ENCODE measurements at places on chromosomes 7 and 10. TPM values are rescaled to one million over a fixed set of nuclear protein-coding genes. Genes with fewer than 3 reads are reported as not detected.

The HOXA6 gene
- total RNA-seq, result 0.32 TPM

The HIF1AN gene
- 6.3 TPM for total RNA-seq

The VSTM4 gene
- total RNA-seq, result 17.3 TPM

The PNLIPRP1 gene
- not detected for total RNA-seq

The C10orf62 gene
- total RNA-seq, result 0.48 TPM

The LYZL2 gene
- total RNA-seq, result not detected

The OR9A2 gene
- total RNA-seq, result 0.22 TPM

The GIMAP7 gene
- 7.1 TPM for total RNA-seq

The TAC1 gene
- total RNA-seq, result not detected

The KEL gene
- total RNA-seq, result not detected

The ZNF722 gene
- not detected for total RNA-seq

The BAZ1B gene
- total RNA-seq, result 77.0 TPM

The TMEM236 gene
- 0.48 TPM for total RNA-seq

The ACTR3C gene
- 5.7 TPM for total RNA-seq

The DRGX gene
- total RNA-seq, result not detected

The SIRT1 gene
- 33.5 TPM for total RNA-seq

The SLC26A5 gene
- 0.34 TPM for total RNA-seq

The PRPS1L1 gene
- total RNA-seq, result not detected

The ADRA2A gene
- total RNA-seq, result 40.3 TPM

The CUZD1 gene
- 0.83 TPM for total RNA-seq

The TMEM225B gene
- total RNA-seq, result 0.25 TPM

The TEX36 gene
- total RNA-seq, result not detected

The CYP26C1 gene
- total RNA-seq, result 0.07 TPM

The TUBB8 gene
- total RNA-seq, result not detected

The SNCG gene
- 69.6 TPM for total RNA-seq

The ATXN7L1 gene
- total RNA-seq, result 11.4 TPM

The HHEX gene
- total RNA-seq, result 4.2 TPM

The SLC26A3 gene
- 0.45 TPM for total RNA-seq

The ATP5F1C gene
- total RNA-seq, result 213 TPM

The TET1 gene
- 5.1 TPM for total RNA-seq

The PLAC9 gene
- total RNA-seq, result 16.9 TPM

Data from ovary (tissue), 10 donors.